ENCODE measurements at places on chromosomes 7 and 10. TPM values are rescaled to one million over a fixed set of nuclear protein-coding genes. Genes with fewer than 3 reads are reported as not detected.

DNA sequence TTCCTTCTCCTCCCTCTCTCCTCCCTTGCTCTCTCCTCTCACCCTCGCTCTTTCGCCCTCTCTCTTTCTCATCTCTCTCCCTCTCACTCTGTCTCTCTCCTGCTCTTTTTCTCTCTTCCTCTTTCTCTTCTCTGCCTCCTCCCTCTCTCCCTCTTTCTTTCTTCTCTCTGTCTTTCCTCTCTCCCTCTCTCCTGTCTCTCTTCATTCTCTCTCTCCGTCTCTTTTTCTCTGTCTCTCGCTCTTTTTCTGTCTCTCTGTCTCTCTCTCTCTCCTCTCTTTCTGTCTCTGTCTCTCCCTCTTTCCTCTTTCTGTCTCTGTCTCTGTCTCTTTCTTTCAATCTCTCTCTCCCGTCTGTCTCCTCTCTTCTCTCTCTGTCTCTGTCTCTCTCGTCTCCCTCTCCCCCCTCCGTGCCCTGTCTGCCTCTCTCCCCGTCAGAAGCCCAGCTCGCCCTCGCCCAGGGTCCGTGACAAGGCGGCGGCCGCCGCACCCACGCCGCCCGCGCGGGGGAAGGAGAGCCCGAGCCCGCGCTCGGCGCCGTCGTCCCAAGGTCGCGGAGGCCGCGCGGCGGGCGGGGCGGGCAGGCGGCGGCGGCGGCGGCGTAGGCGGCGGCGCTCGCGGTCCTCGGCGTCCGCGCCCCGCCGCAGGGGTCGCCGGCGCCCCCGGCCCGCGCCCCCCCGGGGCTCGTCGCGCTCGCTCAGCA, 21.3 kb upstream of the HSPB1 start:
- DNase-seq = peak; percentile 61

DNA sequence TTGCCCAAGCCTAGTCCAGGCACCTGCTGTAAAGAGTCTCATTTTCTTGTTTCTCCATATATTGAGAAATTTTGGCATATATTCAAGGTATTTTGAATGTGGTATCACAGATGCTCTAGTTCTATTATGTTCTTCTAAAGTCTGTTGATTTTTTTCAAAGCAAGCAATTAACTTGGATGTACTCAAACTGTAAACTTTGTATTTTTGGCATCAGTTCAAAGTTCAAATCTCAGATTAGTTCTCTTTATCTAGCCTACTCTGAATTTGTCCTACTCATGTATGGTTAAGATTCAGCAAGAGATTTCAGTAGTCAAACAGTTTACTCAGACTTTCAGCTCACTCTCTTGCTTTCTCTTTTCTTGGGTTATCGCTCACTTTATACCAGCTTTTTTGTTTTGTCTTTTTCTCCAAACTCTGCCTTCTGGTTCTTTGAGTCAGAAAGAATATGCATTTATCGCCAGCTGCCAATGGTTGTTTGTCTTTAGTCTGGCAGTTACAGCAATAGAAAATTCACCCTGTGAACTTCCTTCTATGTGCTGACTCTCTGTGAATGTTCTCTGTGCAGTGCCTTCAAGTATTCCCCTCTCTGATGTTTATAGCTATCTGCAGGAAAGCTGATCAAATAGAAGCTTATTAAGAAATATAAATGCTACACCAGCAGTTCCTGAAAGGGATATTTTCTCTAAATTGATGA, 56.0 kb downstream of the ANKRD7 start:
- DNase-seq = no peak

- DNase-seq = no peak
Measured at GRCh38 chr10:9291081-9291480, 1236.6 kb downstream of the GATA3 start.

- DNase-seq = no peak
Measured at GRCh38 chr7:47302560-47302959, 279.4 kb downstream of the TNS3 start.

GRCh38 chr10:131993275-131993674, 11.6 kb upstream of the BNIP3 start:
- DNase-seq = no peak

DNA sequence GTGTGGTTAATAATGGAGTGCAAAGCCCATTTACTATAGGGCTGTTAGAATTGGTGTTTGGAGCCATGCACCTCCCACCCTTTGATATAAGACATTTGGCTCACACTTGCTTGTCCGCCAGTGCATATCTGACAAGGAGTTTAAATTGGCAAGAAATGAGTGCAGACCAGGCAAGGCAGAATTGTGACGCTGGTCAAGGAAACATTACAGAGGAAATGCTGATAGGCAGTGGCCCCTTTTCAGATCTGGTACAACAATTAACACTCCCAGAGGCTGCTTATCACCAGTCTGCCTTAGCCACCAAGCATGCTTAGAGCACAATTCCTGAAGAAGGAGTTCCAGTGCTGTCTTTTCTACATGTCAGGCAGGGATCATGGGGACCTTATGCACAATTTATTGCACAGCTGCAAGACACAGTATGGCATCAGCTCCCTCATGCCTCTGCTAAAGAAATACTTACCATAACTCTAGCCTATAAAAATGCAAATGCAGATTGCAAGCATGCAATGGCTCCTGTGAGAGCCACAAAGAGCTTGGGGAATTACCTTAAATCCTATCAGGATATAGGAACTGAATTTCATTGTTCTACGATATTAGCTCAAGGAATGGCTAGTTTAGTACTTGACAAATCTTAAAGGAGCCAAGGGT, 35.2 kb downstream of the OR13A1 start:
- DNase-seq = no peak

GRCh38 chr7:124033807-124034753, 1.2 kb upstream of the TMEM229A start:
- DNase-seq = peak; percentile 8

Gene MOGAT3
- total RNA-seq = 0.52 TPM

GRCh38 chr10:68208424-68209042, 23.4 kb downstream of the ATOH7 start:
- DNase-seq = peak; percentile 67

DNA sequence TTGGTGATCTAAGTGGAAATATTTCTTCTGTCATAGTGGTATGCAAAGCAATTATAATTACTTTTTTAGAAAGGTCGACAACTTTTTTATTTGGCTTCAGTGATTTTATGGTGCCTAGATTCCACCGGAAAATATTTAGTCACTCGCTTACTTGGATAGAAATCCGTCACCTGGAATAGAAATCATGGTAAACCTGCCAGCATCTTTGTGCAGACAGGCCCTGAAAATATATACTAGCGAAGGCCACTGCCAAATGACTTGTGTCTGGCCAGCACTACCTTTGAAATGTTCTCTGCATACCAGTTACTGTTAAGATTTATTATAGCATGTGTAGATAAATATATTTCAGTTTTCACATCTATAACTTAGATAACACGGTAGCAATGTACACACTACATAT, 226.4 kb downstream of the AGMO start:
- DNase-seq = no peak

Gene C1GALT1
- total RNA-seq = 55.9 TPM

- DNase-seq = no peak
Measured at GRCh38 chr10:113049881-113050280, 99.8 kb downstream of the TCF7L2 start.

DNA sequence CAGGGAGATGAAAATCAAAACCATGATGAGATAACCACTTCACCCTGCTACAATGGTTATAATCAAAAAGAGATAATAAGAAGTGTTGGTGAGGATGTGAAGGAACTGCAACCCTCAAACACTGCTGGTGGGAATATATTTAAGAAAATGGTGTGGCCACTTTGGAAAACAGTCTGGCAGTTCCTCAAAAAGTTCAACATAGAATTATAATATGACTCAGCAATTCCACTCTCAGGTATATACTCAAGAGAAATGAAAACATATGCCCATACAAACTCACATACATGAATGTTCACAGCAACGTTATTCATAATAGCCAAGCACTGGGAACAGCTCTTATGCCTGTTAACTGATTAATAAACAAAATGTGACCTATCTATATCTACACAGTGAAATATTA, 104.8 kb downstream of the SLC25A13 start:
- no peak for DNase-seq

DNA sequence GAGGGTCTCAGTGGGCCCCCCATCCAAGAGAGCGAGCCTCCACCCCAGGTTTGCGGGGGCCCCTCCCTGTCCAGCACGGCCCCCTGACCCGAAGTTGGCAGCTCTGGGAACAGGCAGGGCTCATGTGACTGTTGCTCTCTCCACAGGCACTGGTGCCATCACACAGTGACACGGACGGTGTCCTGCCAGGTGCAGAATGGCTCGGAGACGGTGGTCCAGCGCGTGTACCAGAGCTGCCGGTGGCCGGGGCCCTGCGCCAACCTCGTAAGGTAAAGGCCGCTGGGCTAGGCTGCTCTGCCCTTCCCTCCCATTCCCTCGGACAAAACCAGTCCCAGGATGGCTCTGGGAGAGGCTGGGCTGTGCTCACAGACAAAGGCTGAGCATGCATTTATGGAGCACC, 57.2 kb downstream of the COL26A1 start:
- no peak for DNase-seq

DNA sequence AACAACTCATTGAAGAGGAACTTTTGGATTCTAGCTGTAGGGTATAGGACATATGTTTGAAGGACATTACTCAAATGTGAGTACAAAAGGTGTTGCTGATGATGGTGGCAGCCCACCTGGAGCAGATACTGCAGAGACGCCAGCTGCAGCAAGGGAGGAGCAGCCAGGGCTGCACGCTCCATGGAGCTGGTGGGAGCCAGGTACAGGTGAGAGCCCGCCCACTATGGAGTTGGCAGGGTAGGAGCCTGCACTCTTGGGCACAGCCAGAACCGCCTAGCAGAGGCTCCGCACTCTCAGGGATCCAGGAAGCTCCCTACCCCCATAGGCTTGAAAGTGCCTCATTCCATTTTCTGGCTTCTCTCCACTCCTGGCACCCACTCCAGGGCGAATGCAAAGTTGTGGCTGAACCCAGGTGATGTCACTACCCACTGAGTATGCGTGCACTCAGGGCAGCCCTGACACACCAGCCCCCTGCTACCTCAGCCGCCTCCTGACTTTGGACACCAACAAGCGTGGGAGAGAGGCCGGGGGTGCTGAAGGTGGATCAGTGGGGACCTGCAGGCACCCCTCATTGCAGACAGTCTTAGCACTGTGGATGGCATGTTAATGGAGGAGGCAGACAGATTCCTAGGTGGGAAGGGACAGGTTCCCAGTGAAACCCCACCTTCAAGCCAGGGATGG, 761.1 kb downstream of the IPMK start:
- no peak for DNase-seq

Gene VAX1
- 0.81 TPM for total RNA-seq

DNA sequence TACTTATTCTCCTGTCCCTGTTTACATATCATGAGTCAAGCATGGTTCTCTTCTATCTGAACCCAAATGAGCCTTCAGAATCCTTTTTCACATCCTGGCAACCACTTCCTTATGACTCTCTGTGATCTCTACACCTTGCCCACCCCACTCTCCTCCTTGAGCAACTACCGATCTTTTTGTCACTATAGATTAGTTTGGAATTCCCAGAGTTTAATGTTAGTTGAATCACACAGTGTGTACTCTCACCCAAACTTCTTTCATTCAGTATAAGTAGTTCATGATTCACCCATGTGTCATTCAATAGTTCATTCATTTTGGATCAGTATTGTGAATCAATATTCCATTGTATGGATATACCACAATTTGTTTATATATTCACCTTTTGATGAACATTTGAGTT, 55.3 kb downstream of the TFAM start:
- DNase-seq = no peak

Gene RAMP3
- total RNA-seq = 0.31 TPM

GRCh38 chr7:35646289-35647023, 48.5 kb downstream of the HERPUD2 start:
- DNase-seq = no peak

DNA sequence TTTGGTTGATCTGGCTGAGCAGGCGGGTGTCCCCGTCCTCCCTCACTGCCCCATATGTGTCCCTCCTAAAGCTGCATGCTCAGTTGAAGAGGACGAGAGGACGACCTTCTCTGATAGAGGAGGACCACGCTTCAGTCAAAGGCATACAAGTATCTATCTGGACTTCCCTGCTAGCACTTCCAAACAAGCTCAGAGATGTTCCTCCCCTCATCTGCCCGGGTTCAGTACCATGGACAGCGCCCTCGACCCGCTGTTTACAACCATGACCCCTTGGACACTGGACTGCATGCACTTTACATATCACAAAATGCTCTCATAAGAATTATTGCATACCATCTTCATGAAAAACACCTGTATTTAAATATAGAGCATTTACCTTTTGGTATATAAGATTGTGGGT, 26.9 kb upstream of the TRIM56 start:
- DNase-seq = peak; percentile 74

DNA sequence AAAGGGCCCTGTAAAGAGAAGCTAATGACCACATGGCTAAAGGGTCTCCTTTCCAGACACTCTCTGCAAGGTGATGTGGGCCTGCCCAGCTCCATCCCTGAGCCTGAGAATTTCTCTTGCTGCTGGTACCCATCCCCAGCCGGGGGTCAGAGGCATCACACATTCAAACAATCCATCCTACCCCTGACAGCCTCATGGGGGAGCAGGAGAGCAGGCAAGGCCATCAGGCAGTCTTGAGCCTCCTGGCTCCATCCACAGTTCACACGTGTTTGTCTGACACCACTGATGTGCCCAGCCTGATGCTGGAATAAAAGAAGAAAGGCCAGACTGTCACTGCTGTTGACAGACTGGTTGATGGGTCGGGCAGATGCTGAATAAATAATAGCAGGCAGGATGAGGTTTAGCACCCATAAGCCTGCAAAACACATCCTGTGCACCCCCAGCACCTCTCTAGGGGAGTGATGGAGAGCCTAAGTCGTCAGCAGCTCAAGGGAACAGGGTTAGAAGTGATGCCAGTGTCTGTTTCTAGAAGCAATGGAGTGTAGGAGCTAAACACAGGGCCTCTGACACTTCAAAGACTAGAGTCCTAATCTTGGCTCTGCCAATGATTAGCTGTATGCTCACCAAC, 43.5 kb downstream of the TLL2 start:
- DNase-seq = peak; percentile 88

Gene SLC26A3
- total RNA-seq = not detected
